ENCODE measurements at places on chromosomes 5 and 9.

GRCh38 chr5:90878549-90879196 is 320.1 kb downstream of the ADGRV1 start:
- DNase-seq: no peak

GRCh38 chr9:137423514-137424291 is 510 bp downstream of the NOXA1 start:
- DNase-seq: no peak

DNA sequence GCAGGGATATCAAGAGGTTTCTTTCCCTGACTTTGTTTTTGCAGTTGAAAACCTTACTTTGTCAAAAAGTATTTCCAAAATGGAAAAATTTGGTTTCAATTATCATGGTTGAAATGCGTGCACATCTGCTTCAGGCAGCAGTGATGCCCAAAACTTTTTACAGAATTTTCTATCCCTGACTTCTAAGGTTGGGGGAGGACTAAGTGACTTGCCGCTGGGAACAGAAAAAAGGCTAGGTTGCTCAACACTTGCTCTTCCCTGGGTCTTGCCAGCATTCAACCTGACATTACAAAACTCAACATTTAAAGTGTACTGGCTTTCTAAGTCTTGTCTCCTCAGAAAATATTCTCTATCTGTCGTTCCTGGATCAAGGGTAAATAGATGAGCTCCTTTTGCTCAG is 4.7 kb downstream of the KLHL3 start:
- no peak for DNase-seq

DNA sequence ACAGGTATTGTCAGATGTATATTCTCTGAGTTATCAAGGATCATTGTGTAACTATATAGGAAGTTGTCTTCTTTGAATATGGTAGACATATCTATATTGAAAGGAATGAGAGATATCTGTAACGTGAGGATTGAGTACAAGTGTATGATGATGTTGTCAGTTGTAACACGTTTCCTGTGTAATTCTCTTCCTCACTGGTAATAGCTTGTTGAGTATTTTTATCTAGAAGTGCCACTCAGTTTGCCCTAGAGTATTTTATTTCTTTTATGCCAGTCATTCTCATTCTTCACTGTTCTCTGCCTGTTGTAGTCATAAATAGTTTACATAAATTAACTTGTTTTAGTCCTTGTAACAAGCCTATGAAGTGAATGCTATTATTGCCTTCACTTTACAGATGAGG is 172.1 kb downstream of the BAAT start:
- DNase-seq: no peak

GRCh38 chr5:44199408-44199807 is 189.8 kb downstream of the FGF10 start:
- DNase-seq: no peak

Data from NCI-H524 treated with DMSO at 0.1 percent for 48 hours (cell line).